ENCODE measurements at places on chromosomes 4 and X.

DNA sequence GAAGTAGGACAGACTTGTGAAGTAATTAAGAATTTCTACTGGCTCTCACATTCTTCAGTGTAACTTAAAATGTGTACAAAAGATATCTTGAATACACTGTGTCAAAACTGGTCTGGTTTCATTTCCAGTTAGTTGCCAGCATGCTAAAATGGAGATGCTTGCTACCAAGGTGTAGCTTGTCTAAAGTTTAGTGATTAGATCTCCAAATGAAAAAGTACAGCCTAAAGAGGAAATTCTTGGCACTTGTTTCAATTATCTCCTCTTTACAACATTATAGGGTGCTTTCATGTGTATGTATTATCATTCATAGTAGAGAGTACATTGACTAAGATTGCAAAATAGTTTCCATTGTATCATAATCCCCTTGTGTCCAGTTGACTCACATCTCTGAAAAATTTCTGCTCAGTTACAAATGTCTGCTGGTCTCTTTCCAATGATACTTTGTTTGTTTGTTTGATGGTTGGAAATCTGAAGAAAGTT is 97.3 kb upstream of the SPRY1 start:
- DNase-seq = no peak

DNA sequence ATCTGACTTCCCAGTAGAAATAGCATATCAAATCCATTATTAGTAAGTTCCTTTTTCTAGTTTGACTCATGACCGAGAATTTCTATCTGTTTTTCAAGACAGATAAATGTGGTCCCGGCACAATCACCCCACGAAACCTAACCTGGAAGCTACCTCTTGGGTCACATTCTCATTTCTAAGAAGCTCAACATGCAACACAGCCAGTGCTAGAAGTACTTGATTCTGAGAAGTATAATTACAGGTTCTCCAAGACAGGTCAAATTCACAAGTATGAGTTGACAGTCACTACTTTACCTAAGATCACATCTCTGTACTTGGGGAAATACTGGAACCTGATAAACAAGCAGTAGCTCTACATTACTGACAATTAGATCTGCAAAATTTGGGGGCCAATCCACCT is 54.0 kb upstream of the PLAC1 start:
- no peak for DNase-seq

DNA sequence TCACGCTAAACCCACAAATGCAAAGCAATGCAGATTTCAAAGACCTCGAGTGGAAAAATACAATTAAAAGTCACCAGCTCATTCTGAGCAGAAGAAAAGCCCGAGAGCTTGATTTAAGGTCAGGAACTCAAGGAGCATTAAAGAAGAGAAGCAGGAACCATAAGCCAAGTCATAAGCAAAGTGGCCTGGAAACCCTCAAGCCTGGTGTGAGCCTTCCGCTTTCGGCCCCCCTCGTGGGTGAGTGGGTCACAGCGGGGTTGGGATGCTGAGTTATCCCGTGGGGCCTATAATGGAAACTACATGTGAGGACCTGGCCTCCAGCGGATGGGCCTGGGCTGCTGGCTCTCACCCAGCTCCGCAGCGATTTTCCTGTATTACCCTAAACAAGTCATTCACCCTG is 504.3 kb downstream of the RAB28 start:
- no peak for DNase-seq

GRCh38 chr4:41750626-41751448 is 2.3 kb upstream of the PHOX2B start:
- DNase-seq = no peak

DNA sequence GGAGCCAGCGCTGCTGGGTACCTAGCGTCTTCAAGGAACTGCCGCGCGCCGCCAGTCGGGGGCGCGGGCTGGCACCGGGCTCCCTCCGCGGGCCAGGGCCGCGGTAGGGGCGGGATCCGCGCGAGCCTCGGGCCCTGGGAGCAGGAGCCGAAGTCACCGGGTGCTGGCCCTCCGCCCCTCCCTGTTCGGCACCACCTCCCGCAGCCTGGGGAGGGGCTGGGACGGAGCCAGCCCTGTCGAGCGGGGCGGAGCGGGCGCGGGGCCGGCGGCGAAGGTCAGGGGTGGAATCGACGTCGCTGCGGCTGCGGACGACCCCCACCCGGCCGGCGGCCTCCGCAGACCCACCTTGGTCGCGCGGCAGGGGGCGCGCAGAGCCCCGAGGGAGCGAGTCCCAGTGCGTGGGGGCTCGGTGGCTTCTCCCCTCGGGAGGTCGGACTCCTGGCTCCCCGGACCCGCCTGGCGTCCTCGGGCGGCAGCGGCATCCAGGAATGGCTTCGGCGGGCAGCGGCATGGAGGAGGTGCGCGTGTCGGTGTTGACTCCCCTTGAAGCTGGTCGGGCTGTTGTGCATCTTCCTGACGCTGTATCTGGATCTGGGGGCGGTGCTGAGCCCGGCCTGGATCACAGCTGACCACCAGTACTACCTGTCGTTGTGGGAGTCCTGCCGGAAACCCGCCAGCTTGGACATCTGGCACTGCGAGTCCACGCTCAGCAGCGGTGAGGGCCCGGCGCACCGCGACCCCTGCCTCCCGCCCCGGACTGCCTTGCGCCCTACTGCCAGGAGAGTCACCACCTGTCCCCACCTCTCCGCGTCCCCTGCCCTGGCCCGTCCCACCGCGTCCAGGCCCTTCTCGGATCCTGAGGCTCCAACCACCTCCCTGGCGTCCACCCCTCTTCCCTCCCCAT is 50.5 kb upstream of the FAM47C start:
- peak; percentile 43 for DNase-seq

- peak; percentile 54 for DNase-seq
Measured at GRCh38 chr4:88341227-88342192, 37.1 kb upstream of the HERC6 start.

GRCh38 chrX:123698979-123699520 is 33.8 kb downstream of the THOC2 start:
- DNase-seq = no peak

- DNase-seq = no peak
Measured at GRCh38 chrX:122869171-122869570, 314.9 kb upstream of the GRIA3 start.

- DNase-seq = peak; percentile 34
Measured at GRCh38 chrX:21725496-21725895, 32.4 kb downstream of the SMPX start.

- no peak for DNase-seq
Measured at GRCh38 chrX:48548871-48549270, 9.4 kb downstream of the TBC1D25 start.

DNA sequence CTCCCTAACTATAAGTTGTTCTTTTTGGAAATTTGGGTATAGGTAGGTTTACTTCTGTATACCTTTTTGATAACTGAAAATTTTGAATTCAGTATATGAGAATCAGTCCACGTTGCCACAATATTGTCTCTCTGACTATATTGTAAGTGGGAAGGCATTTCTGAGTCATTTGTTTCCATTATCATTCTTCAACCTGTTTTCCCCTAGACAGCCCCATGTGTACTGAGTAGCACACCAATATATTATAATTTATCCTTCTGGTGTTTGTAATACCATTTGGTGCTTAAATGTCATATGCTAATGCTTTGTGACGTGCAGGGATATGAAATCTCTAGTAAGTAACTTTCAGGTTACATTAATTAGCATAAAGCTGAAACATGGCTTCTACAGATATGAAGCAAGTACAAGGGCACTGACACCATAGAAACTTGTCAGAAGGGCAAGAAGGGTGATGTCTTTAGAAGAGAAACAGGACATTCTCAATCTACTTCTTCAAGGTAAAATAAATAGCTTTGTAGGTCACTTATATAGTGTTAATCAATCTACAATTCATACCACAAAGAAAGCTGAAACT is 27.7 kb downstream of the PAK3 start:
- no peak for DNase-seq

DNA sequence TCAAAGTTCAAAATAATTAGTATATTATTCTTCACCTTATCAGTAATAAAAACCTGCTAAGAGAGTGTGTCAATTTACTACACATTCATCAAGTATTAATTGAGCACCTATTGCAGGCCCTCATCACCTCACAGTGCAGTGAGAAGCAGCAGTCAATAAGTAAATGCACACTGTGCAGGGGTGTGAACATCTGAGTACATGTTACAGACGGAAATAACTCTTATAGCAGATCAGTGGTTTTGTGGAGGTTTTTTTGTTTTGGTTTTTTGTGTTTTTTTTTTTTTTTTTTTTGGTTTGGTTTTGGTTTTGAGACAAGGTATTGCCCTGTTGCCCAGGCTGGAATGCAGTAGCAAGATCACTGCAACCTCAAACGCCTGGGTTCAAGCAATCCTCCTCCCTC is 20.3 kb downstream of the KLF3 start:
- DNase-seq = no peak

DNA sequence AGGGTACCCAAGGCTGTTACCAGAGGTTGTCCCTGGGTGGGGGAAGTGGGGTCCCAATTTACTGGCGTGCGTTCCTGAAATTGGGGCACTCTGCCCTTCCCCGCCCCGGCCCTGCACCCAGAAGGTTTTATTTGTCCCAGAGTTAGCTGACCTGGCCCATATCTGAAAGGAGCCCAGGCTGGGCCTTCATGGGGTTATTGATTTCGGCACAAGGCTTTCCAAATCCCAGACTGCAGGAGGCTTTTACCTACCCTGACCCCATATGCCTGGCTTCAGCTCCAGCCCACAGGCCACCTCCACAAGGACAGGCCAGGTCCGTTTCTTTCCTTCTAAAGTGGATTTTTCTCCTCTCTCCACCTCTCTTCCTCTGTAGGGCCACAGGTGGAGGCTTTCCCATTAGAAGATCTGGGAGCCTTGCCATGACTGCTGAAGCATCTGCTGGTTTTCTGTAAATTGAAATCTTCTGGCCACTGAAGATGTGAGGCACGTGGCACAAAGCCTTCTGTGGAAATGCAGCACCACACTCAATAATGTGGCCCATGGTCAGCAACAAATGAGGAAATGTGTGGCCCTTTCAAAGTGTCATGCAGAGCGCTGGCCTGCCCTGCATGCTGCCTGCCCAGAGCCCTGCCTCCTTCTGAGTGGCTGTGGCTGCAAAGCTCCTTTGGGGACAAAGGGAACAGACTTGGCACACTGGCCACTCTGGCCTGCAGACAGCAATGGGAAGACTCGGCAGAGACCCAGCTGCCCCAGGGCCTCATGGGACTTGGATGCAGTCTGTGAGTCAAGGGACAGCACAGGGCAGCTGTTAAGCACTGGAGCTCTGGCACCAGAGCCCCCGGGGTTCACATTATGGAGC is 43.1 kb upstream of the MTM1 start:
- DNase-seq = no peak

- no peak for DNase-seq
Measured at GRCh38 chrX:54825716-54826438, 18.3 kb downstream of the MAGED2 start.

- DNase-seq = no peak
Measured at GRCh38 chr4:172996571-172997216, 171.9 kb upstream of the GALNT7 start.

DNA sequence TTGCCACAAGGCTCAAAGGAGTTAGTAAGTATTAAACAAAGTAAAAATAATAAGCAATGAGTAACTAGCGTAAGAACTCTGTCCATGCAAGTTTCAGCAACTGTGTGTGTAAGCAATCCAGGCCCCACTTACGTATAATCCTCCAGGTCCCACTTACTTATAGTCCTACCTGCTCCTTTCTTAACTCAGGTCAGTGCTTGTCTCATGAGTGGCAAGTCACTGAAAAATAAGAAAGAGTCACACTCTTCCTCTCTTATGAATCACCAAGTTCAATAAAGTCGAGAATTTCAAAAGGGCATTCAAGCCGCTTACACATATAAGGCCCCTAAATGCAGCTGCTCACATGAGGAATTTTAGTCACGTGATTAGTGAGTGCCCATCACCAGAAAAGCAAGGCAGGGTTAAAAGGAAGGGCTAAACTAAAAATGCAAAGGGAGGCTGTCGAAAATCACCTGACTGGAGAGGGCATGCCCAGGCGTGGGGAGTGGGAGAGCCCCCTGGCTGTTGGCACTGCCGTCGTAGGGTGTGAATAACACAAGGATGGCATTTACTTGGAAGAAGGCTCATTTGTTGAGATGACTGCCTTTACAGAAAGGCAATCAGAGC is 58.2 kb downstream of the ZNF827 start:
- no peak for DNase-seq

DNA sequence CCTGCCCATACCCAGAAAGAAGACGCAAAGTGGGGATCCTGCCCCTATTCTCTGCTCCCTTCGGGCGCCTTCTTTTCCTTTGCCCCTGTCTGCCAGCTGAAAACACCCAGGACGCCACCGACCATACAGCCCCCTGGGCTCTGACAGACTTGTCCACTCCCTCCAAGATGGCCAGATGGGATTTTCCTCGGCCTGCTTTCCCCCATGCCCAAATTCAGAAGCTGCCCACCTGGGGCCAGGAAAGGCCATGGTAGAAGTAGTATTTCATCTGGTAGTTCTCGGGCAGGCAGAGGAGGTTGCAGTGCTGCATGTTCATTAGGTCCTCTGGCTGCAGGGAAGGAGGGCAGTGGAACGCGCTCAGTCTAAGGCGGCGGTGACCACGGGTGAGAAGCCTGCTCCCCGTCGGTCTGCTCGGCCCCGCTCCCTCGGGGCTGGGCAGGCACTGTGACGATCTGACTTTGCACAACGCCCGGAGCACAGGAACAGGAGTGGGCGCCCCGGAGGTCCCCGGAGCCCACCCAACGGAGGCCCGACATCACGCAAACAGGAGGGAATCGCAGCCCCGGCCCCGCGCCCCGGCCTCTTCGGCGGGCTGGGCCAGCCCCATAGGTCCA is 582 bp downstream of the NAA10 start:
- DNase-seq = peak; percentile 75

All from kidney (tissue), 22 donors.